ENCODE measurements at places on chromosomes 6 and 20.
A peak's percentile ranks its signal among the peaks of the same experiment; 100 is the strongest.

DNA sequence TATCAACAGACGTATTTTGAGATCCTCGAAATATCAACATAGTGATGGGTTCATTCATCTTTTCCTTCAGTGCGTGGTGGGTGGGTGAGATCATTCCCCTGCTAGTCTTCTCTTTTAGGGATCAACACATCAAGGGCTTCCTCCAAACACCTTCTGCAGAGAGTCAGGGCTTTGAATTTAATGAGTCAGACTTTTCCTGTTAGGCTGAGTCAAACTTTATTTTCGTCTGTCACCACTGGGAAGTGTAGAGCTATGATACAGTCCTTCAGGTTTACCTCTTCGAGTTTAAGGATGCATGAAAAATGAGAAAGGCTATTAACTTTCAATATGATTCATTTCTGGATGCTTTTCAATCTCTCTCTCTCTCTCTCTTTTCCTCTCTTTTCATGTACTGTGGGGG, 189.1 kb downstream of the BMP2 start:
- no peak for DNase-seq

- DNase-seq: no peak
Observed at GRCh38 chr6:167746390-167746907, 80.3 kb upstream of the AFDN start.

GRCh38 chr6:30002871-30003270, 58.2 kb upstream of the POLR1H start:
- no peak for DNase-seq

DNA sequence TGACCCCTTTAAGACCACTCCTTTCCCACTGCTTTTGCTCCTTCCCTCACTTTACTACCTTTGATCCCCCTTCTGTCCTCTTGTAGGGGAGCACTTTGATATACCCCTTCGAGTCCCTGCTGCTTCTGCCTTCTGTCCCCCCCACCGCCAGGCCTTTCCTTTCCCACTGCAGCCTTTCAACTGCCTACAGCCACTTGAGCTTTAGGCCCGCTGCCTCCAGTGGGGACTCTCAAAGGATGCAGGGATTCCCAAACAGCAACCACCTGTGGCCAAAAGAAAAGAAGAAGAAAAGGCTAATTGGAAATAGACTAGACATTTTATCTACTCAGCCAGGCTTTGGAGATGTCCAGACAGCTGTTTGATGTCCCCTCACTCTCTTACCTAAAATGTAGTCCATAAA, 77.0 kb upstream of the DTNBP1 start:
- DNase-seq: no peak

GRCh38 chr6:10505529-10505928, 15.6 kb upstream of the GCNT2 start:
- no peak for DNase-seq

DNA sequence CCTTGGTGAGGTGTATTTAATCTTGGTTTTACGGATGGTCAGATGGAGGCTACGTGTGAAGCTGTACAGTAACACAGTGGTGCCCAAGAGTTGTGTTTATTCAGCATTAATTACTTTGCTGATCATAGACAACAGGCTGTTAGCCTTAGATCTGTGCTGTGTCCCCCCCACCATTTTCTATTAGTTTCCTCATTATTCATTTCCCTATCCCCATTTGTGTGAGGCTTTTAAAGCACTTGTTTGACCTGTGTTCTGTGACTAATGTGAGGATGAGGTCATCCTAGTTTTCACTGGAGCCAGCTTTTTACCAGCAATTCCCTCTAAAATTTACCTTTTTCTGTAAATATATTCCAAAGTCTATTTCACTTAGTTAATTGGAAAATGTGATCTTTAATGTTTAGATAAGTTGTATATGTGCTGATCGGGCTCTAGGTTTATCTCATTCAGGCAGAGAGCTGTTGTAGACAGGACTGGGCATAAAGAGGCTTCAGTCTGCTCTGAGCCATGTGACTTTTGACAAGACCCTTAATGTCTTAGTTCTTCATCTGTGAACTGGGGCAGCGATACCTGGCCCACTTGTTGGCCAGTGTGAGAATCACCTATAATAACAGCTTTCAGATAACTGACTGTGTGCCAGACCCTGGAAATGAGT, 8.4 kb downstream of the MAPRE1 start:
- no peak for DNase-seq

DNA sequence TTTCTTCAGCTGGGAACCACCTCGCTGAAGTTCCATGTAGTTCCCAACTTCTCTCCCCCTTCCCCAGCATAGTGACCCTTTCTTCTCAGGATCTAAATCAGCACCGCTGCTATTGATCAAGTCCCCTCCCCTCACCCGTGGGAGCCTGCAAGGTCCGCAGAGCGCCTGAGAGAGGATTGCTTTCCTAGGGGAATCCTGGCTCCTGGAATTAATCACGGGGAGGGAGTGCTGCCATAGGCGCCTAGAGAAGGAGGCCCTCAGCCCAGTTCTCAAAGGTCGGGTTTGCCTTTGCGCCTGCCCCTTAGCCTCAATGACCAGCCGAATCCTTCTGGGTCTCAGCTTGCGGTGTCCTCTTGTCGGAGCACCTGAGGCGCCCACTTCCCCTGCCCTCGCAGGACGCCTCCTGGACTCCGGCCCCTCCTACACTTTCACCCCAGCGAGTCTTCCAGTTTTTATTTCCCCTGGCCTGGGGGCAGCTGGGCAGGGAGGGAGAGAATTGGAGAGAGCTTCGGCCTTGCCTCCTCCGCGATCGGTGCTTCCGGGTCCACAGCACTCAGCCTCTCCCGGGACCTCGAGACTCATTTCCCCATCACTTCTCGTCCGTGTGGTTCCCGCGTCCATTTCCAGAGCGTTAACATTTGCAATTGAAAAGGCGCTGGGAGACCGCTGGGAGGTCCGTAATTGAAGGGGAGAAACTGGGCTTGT, 3.1 kb upstream of the NKX2-2 start:
- DNase-seq: peak; percentile 37

DNA sequence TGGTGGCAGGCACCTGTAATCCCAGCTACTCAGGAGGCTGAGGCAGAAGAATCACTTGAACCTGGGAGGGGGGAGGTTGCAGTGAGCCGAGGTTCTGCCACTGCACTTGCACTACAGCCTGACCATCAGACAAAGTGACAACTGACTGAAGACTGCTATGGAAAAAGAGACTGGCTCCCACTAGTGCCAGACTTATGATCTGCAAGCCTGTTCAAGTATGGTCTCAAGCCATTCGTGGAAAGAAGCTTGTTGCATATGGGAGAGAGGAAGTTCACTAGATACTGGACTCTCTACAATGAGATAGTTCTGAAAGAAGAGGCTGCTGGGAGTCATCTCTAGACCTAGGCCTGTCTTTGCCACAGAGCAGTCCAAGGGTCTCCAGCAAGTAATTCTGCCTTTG, 26.7 kb downstream of the MDN1 start:
- DNase-seq: no peak

DNA sequence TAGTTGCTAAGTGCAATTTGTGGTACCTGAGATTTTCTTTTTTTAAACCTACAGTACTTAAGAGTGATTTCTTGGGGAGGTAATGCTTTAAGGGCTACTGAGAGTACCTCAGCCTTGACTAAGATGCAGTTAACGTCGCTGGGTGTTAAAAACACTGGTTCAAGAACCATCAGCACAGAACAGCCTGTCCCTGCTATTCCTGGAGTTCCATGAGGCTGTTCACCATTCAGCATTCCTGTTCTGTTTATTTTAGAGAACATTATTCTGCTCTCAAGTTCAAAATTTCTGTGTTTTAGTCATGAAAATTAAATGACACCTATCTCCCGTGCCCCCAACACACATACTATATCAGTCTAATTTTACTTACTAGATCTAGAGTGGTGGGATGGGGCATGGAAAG, 1.7 kb upstream of the PRELID3B start:
- no peak for DNase-seq

DNA sequence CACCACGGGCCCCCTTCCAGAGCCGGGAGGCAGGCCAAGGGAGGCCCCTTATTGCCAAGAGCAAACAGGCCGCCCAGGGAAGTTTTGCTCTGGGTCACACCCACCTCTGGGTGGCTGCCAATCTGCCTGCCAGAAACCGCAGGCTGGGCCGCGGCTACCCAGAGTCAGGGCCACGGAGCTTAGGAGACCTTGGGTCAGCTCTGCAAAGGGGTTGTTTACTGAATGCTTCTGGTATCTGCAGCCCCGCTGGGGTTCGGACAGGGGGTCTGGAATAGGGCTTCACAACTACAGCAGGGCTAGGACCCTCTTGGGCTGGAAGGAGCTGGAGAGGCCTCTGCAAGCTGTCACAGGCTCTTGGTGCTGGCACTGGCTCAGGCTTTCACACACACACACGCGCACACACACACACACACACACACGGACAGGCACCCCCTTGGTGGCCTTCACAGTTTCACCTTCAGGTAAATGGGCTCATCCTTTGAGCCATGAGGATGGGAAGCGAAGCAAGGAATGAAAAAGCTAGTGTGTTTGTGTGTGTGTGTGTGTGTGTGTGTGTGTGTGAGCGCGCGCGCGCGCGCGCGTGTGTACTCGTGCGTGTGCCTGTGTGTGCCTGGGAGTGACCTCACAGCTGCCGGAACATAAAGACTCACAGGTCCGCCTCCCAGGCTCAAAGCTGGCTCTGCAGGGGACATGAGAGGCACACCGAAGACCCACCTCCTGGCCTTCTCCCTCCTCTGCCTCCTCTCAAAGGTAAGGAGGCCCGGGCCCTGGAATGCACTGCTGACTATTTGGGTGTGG, at the start of gene CCN5:
CCN5 (plus strand) TSS at position 669 of the 798 bp plus-strand sequence; CDS start at position 691, 22 bp downstream.
- DNase-seq: no peak

DNA sequence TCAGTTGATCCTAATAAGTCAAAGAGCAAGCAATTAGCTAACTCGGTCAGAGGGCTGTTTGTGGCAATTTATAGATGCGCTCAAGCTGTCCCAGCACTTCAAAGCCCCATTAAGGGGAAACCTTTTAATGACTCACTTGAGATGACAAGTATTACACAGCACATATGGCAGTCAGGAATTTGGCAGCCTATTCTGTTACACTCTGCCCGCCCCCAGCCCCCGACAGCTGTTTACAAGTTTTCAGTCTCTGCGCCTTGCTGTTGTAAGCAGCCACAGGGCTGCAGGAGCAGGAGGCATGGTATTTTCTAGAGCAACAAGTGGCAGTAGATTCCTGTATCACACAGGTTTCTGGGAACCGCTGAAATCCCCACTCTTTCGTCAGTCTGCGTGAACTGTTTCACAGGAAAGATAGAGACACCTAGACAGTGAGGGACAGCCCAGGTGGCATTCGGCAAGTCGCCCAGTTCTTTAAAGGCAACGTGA, 263.0 kb downstream of the FOXC1 start:
- peak; percentile 52 for DNase-seq

DNA sequence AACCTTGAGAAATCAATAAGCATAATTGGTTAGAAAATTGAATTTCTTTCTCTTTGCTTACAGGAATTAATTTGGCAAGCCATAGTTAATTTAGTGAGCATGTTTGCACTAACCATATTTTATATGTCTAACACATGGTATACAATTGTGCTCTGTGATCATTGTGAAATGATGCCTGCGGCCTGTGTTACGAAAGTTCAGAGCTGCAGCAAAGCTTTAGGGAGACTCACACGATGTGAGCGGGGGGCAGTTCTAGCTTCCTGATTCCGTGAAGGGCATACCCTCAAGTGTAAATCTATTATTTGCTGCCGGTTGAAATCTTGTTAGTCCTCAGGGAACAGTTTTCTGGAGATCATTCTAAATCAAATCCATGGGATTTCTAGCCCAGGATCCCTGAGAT, 25.5 kb upstream of the ADTRP start:
- no peak for DNase-seq

DNA sequence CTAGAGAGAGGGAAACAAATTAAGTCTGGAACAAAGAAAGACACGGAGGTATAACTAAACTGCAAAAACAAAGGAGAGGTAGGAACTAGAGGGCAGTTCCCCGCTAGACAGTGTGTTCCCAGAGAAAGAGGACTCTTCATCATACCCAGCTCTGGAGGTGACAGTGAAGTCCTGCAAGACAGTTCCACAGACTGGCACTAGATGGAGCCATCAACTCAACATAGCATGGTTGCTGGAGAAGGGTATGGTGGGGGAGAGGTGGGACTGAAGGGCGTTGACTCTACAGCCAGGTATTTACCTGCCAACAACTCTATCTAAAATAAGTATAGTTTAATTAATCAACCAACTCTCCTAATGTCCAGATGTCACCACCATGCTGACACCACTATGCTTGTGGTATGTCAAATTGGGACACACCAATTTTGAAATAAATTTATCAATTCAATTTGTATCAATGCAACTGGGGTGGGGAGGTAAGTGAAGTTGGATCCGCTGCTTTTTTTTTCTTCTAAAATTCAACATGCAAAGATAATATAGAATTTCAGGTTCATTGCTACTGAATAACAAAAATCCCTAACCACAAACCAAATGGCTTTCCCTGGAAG, 9.7 kb downstream of the BACH2 start:
- DNase-seq: no peak

DNA sequence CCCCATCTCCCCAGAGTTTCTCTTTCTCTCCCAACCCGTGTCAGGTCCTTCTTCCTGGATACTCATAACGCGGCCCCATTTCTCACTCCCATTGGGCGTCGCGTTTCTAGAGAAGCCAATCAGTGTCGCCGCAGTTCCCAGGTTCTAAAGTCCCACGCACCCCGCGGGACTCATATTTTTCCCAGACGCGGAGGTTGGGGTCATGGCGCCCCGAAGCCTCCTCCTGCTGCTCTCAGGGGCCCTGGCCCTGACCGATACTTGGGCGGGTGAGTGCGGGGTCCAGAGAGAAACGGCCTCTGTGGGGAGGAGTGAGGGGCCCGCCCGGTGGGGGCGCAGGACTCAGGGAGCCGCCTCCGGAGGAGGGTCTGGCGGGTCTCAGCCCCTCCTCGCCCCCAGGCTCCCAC, at the start of gene HLA-F:
HLA-F (plus strand) TSS at position 173 of the 404 bp plus-strand sequence; CDS start at position 203, 30 bp downstream.
- peak; percentile 58 for DNase-seq

DNA sequence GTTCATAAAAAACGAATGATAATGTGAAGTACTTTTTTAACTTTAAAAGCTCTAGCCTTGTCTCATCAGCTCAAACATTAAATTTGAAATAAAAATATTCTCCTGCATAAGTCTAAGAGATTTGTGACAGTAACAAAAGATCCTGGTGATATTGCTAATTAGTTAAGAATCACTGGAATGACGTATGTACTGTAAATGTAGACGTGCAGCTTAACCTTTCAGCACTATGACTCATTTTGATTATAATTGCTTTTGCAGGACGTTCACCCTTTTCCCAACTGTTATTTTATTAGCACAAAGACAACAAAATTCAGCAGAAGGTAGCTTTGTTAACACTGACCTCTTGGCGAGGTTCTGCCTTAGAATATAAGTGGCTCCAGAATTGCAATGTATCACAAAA, 68.6 kb downstream of the TENT5A start:
- DNase-seq: no peak

DNA sequence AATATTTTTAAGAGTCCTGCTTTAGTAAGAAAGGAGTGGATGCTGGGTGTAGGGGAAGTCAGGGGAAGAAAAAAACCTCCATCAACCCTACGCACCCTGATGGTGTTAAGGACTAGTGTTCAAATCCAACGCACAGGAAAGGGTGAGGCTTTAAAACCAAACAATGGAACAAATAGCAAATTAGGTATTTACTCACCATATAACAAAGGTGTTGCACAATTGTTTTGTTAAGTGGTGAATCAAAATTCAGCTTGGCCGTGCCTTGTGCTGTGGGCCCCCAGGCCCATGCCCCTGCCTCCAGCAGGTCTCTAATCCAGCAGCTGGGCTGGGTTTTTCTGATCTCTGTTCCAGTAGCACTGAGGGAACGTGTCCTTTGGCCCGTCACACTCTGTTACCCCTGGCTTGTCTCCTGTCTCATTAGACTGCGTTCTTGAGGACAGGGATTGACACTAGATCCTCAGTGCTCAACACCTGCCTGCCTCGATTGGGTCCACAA, 11.8 kb downstream of the FAM83D start:
- no peak for DNase-seq
